Activated CD4-positive, alpha-beta memory T cell treated with anti-CD3 and anti-CD28 coated beads for 36 hours (primary cell): ENCODE measurements at places on chromosomes 3 and 15.

DNA sequence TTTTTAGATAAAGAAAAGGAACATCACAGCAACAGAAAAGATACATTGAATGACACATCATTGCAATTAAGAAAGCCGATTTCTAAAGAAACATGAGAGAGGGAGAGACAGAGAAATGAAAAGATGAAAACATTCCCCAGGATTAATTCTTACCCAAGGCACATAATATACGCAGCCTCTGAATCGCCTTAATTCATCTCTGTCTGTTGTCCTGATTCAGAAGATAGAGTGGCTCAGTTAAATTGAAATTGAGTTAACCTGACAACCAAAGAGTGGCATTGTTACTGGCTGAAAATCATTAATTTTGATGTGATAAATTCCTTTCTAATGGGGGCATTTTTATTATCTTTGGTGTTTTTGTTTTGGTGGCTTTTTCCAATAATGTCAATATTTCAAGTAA, 701.9 kb downstream of the EDEM1 start:
- DNase-seq = no peak

GRCh38 chr15:36887214-36887961, 213.0 kb downstream of the MEIS2 start:
- no peak for DNase-seq

GRCh38 chr3:190826018-190826417, 36.5 kb downstream of the GMNC start:
- DNase-seq = no peak

DNA sequence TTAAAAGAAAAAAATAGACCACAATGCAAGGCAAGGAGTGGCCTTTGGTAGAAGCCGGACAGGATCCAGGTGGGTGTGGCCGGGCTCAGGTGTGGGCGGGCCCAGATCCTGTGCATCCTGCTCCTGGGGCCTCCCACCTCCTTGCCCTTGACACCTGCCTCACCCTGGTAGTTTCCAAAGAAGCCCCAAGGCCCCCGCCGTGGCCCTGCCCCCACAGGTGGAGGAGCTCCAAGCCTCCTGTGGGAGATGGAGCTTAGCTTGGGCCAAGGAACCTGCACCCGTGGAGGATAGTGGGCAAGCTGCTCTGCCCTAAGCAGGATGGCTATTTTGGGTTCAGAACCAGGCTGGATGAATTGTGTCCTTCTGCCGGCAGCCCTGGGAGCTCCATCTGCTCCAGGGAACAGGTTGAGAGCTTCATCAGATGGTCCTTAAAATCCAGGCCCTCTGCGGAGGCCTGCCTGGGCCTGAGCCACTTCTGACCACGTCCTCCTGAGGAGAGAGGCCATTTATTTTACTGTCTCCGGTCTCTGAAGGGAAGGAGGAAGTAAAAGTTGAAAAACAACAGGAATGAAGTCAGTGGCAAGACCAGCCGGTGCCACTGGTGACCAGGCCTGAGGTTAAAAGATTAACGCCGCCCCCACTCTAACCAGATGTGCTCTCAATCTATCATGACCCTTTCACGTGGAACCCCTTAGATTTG, 53.9 kb upstream of the KLF13 start:
- DNase-seq = peak; percentile 6

DNA sequence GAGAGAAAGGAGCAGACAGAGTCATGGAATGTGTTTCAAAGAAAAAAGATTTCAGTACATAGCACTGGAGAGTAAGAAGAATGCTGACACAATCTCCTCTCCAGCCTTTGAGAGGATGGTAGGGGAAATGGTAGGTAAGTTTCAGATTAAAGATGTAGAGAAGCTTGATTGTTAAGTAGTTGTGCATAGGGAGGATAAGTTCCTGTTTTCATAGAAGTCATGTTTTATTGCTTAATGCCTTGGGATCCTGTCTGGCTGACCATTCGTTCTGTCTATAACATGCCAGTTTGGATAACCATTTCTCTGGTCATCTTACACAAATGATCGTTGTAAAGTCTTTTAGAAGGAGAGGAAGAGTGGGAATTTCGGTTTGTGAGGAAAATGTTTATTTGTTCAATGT, 95.7 kb upstream of the IGSF10 start:
- no peak for DNase-seq

GRCh38 chr3:167728176-167728575, 6.5 kb downstream of the PDCD10 start:
- DNase-seq = no peak

DNA sequence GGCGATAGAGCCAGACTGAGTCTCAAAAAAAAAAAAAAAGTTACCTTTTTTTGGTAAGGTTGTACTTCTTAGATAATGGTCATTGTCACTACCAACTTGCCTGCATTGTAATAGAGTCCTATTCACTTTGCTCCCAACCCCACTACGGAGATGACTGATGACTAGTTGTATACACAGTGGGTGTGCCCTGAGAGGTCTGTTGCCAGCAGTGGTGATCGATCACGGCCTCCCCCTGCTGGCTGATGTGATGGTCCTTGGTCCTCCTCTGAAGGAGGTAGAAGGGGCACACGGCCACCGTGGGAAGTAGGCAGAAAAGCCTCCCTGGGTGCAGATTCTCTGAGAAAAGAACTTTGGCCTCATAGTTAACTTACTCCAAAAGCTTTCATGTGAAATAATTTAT, 10.7 kb downstream of the GCNT3 start:
- DNase-seq = peak; percentile 76

GRCh38 chr15:94122516-94122915, 108.8 kb upstream of the MCTP2 start:
- no peak for DNase-seq

DNA sequence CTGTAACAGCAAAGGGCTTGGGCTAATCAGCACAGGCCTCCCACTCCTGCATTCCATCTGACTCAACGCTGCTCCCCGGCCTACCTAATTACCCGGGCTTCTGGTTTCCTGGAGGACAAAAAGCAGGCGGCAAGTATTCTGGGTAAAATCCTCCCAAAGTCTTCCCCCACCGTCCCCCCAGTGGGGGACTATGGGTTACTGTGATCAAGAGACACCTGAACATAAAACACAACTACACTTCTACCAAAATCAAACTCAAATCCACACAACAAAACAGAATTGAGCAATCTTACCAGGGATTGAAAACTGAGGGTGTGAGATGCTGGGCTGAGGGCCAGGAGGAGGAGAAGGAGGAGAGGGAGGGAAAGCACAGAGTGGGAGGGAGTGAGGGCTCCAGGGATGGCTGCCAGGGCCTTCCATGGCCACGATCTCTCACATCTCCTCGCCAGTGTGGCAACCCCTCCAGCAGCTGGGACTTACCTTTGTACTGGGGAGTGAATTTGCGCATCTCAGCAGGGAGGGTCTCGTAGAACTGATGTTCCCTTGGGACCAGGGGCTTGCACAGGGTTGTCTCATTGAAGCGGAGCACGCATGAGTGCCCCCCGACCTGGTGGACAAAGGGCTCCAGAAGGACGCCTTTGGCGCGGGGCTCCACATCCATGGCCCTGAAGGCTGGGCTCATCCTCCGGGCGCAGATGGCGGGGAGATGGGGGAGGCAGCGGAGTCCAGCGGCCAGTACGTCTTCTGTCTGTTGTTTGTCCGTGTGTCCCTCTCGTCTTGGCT, 9.1 kb upstream of the NCKIPSD start:
- no peak for DNase-seq

DNA sequence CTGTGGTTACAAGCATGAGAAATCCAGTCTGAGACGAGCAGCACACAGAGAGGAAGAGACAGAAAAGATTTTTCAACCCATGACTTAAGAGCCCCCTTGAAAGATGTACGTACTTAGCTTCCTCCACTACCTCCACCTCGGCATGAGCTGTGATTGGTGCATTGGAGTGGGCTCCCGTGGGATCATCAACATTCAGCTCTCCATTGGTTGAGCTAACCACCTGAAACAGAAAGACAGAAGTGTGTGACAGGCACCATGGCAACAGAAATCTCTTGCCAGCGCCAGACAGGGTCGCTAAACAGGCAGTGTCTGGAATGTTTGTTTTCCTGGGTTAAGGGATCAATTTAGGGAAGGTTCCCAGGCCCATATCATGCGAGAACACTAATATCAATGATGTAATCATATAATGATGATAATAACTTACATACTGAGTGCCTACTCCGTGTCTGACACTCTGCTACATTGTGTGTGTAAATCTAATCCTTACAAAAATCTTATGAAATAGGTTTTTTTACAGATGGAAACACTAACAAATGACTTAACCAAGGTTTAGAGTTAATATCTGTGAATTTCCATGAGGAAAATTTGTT, 17.5 kb upstream of the PPIB start:
- no peak for DNase-seq
